SJSA1 (cell line): ENCODE measurements at places on chromosomes 1 and 21.
A peak's percentile ranks its signal among the peaks of the same experiment; 100 is the strongest.

DNA sequence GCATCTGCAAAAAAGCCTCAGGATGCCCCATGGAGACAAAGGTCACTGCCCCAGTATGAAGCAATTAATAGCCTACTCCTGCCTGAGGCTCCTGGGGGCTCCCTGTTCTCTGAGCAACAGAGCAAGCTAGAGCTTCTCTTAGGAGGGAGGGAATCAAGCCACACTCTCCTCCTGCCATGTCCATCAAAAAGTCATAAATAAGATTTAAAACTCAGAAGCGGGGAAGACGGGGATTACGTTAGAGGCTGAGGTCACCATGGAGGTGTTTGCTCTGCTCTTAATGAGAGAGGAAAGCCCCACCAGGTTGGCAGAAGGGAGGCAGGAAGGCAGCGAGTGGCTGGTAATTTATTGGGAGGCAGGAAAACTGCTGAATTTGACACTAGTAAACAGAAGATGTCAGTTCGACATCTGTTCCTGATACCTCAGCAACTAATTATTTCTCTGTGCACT lies 98.4 kb upstream of the TNR start:
- H3K27me3 ChIP-seq, result 0 out of 2 replicates have a peak, but pooled peaks cover 7% of the 10 kb centered on the region
- H3K4me3 ChIP-seq, result no peak overlapping the region
- no peak for DNase-seq
- no peaks in the 10 kb centered on the region for H3K4me1 ChIP-seq
- H3K36me3 ChIP-seq, result no peaks in the 10 kb centered on the region

GRCh38 chr1:244041466-244042120 lies 9.5 kb upstream of the ZBTB18 start:
- no peaks in the 10 kb centered on the region for H3K36me3 ChIP-seq
- H3K27me3 ChIP-seq, result no peaks in the 10 kb centered on the region
- peaks cover 4% of the 10 kb centered on the region for H3K4me1 ChIP-seq
- no peak overlapping the region for H3K27ac ChIP-seq
- no peak for DNase-seq

- peaks cover 25% of the 10 kb centered on the region for H3K4me1 ChIP-seq
- H3K4me3 ChIP-seq, result no peak overlapping the region
- DNase-seq, result no peak
- no peak overlapping the region for H3K27ac ChIP-seq
Measured at GRCh38 chr1:154478639-154479038, 23.4 kb upstream of the TDRD10 start.

DNA sequence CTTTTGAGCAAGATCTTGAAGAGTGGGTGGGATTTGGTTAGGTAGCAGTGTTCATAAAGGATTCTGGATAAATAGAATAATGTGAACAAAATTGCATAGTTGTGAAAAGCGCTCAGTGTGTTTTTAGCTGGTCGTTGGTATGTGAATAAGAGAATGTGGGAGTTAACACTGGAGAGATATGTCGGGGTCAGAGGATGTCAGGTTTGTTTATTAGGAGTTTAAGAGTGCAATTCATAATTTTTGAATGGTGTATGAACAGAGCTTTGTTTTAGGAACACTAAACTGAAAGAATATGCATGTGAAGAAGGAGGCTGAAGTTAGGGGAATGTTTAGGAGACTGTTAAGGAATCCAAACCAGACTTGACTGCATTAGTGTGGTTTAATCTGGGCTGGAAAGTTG lies 9.4 kb downstream of the USP16 start:
- DNase-seq, result no peak
- H3K4me1 ChIP-seq, result no peaks in the 10 kb centered on the region

- H3K27me3 ChIP-seq, result no peaks in the 10 kb centered on the region
- no peak for DNase-seq
- no peak overlapping the region for H3K27ac ChIP-seq
- no peak overlapping the region for H3K4me3 ChIP-seq
Measured at GRCh38 chr1:21267191-21268077, 22.8 kb downstream of the ECE1 start.

- peaks cover 15% of the 10 kb centered on the region for H3K4me1 ChIP-seq
- peaks cover 8% of the 10 kb centered on the region for H3K36me3 ChIP-seq
- H3K27ac ChIP-seq, result no peak overlapping the region
Measured at GRCh38 chr1:52550447-52550846, 2.4 kb downstream of the TUT4 start.

GRCh38 chr1:172401892-172402291 lies 18.6 kb upstream of the C1orf105 start:
- peaks cover 34% of the 10 kb centered on the region for H3K4me1 ChIP-seq
- no peak overlapping the region for H3K27ac ChIP-seq
- no peak overlapping the region for H3K4me3 ChIP-seq
- H3K36me3 ChIP-seq, result no peaks in the 10 kb centered on the region

DNA sequence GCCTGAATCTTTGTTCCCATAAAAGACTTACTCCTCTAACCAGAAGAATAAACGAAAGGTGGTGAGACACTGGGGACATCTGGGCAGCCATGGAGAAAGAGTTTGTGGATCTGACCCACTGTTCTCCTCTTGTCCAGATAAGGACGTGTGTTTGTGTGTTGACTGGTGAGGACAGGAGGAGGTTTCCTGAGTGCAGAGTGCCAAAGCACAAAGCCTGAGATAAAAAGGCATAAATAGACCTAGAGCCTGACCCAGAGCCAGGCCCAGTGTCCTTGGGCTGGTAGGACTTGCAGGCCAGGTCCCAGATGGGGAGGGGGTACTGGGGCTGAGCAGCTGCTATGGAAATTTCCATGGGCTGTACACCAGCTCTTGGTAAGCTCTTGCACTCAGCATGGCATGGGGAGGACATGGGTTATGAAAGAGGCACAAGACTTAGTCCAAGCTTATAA lies 19.6 kb upstream of the COQ8A start:
- H3K27me3 ChIP-seq, result no peaks in the 10 kb centered on the region
- no peaks in the 10 kb centered on the region for H3K36me3 ChIP-seq
- no peak overlapping the region for H3K4me3 ChIP-seq
- no peak overlapping the region for H3K27ac ChIP-seq
- DNase-seq, result no peak

- H3K27ac ChIP-seq, result no peak overlapping the region
- peaks cover 21% of the 10 kb centered on the region for H3K4me1 ChIP-seq
- no peak for DNase-seq
- peaks cover 4% of the 10 kb centered on the region; the same call in 1 of the 2 replicates for H3K36me3 ChIP-seq
- H3K4me3 ChIP-seq, result no peak overlapping the region
Measured at GRCh38 chr1:230639714-230640209, 2.5 kb upstream of the COG2 start.

DNA sequence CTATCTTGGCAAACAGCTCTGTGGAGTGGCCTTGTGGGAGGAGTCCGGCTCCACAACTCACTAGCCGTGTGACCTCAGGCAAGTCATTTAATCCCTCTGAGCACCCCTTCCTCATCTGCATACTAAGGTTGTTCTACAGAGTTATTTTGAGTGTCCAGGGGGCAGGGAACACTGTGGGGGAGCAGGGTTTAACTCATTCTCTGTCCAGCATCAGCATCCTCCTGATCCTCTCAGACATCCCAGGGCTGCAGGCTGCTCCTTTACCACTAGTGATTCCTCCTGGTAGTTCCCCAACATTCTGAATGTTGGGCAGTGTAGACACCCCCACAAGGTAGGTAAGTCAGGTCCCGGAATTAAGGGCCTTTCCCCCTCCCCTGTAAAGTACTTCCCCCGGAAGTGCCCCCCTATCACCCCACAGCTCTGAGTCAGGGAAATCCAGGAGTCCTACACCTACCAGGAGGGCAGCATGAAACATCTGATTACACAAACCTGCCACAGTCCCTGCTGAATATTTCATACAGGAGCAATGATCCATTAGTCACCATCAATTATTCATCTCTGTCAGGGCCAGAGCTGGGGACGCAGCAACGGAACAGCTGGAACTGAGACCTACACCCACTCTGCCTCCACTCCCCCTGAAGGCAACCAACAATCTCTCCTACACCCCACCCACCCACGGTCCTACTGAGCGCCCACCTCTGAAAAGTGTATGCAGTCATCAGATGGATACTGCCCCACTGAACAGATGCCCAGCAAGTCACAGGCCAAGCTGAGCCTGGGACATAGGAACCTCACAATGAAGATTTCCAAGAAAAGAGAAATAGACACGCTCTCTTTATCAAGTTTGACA lies 20.5 kb downstream of the SYT2 start:
- H3K4me1 ChIP-seq, result no peaks in the 10 kb centered on the region
- no peak overlapping the region for H3K27ac ChIP-seq
- H3K27me3 ChIP-seq, result peaks cover 17% of the 10 kb centered on the region
- DNase-seq, result no peak
- no peaks in the 10 kb centered on the region for H3K36me3 ChIP-seq

DNA sequence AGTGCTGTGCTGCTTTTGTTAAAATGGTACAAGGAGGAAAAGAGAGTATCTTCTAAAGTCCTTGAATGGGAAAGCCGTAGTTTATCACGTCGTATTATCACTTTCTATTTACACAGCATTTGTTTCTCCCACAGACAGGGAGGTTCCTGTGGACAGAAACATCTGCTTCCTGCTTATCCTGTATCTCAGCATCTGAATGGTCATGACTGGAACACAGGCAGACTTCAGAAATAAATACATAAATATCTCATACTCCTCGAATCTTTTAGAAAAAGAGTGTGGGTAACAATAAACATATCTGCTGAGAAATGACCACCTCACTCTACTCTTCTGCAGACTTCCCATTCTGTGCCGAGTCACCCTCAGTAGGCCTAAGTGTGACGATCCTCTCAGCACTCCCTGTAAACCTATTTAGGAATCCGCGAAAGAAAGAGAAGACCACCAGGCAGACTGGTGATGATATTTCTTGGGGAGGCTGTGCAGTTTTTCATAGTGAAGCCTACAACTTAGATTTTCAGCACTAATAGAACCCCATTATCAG lies 393.5 kb downstream of the SMYD3 start:
- H3K4me1 ChIP-seq, result peaks cover 36% of the 10 kb centered on the region
- DNase-seq, result no peak
- H3K27ac ChIP-seq, result peak overlapping the region; percentile 0; the same call in 1 of the 2 replicates

- peaks cover 30% of the 10 kb centered on the region for H3K36me3 ChIP-seq
- peak overlapping the region; percentile 68 for H3K4me3 ChIP-seq
- no peaks in the 10 kb centered on the region for H3K27me3 ChIP-seq
Measured at GRCh38 chr1:23555986-23556634, 3.2 kb downstream of the ID3 start.

DNA sequence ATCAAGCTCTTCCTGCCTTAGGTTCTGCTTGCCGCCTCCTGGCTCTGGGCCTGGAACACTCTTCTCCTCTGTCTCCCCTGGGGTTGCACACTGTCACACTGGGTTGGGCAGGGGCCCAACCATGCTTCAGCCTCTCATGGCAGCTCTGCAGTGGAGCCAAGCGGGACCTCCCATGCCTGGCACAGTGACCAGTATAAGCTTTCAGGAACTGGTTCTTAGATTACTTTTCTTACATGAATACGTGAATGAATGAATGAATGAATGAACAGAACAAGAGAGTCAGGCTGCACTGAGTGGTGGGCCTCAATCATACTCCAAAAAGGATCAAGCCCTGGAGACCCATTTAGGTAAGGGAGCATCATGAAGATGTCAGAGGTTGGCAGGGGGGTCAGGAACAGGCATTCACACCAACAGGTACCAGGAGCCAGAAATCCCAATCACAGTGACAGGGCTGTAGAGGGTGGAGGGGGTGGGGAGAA lies 30.8 kb upstream of the TMEM125 start:
- no peaks in the 10 kb centered on the region for H3K27me3 ChIP-seq
- H3K27ac ChIP-seq, result no peak overlapping the region
- peaks cover 7% of the 10 kb centered on the region for H3K4me1 ChIP-seq
- H3K36me3 ChIP-seq, result no peaks in the 10 kb centered on the region
- no peak for DNase-seq

DNA sequence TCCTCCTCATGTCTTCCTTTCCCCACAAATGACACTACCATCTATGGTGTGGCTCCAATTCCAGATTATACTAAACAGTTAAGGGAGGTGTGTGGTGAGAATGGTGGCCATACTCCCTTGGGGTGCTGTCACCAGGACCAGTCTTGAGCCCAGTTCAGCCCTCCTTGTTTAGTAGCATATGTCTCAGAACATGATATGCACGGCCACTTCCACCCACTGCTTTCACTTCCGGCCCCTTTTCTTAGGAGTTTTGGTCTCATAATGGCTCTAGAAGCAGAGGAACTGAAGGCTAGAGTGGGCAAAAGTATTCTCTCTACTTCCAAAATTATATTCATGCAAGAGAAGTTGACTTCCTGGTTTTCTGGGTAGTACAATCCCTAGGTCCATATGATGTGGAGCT lies 45.3 kb upstream of the CACNA1E start:
- no peak for DNase-seq
- no peak overlapping the region for H3K27ac ChIP-seq
- H3K4me3 ChIP-seq, result no peak overlapping the region
- H3K36me3 ChIP-seq, result no peaks in the 10 kb centered on the region
- H3K27me3 ChIP-seq, result peaks cover 6% of the 10 kb centered on the region
- no peaks in the 10 kb centered on the region for H3K4me1 ChIP-seq

GRCh38 chr1:113782406-113782805 lies 23.1 kb upstream of the PHTF1 start:
- H3K27ac ChIP-seq, result no peak overlapping the region
- H3K4me1 ChIP-seq, result no peaks in the 10 kb centered on the region
- H3K4me3 ChIP-seq, result no peak overlapping the region
- no peaks in the 10 kb centered on the region for H3K27me3 ChIP-seq

GRCh38 chr1:8382608-8383505 lies 64.9 kb downstream of the SLC45A1 start:
- peaks cover 32% of the 10 kb centered on the region for H3K36me3 ChIP-seq
- no peak for DNase-seq
- H3K4me1 ChIP-seq, result peaks cover 10% of the 10 kb centered on the region
- no peak overlapping the region for H3K27ac ChIP-seq
- H3K27me3 ChIP-seq, result no peaks in the 10 kb centered on the region
- H3K4me3 ChIP-seq, result no peak overlapping the region

DNA sequence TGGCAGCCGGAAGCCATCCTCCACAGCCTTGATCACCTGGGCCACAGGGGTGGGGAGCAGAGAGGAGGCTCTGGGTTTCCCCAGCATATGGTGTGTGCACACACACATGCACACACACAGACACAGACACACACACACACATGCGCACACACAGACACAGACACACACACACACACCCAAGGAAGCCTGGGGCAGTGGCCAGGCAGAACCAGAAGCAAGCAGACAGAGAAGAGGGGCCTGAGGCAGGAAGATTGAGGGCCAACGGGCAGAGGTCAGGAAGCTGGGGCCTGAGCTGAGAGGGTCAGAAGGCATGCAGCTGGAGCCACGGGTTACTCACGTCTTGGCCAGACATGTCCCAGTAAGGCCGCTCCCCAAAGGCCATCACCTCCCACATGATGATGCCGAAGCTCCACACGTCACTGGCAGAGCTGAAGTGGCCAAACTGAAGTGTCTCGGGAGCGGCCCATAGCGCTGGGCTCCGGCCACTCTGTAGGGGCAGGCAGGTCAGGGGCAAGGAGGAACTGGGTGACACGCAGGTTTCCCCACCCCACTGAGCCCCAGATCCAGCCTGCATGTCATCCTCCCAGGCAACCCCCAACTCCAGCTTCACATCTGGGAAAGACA lies 27.4 kb downstream of the CDCA8 start:
- DNase-seq, result no peak
- H3K27me3 ChIP-seq, result peaks cover 4% of the 10 kb centered on the region
- H3K36me3 ChIP-seq, result no peaks in the 10 kb centered on the region
- no peaks in the 10 kb centered on the region for H3K4me1 ChIP-seq
